Dorsolateral prefrontal cortex (tissue), 122 donors: ENCODE measurements at places on chromosomes 7 and 10. TPM values are rescaled to one million over a fixed set of nuclear protein-coding genes. Genes with fewer than 3 reads are reported as not detected.

DNA sequence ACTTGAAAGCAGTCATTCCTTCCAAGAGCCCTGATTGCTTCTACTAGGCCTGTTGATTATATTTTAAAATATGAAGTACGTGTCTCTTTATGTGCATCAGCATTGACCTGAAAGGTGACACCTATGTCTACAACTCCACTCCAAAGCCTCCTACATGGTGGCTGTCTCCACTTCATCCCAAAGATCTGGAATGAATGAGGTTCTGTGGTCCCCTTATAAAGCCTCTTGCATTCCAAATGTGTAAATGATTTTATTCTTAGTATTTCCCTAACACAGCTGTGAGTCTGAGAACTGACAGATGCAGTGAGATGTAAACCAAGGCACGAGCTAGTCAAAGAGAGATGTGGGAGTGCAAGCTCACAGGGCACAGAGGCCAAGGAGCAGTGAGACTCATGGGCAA, 176.0 kb upstream of the SVIL start:
- DNase-seq = no peak

DNA sequence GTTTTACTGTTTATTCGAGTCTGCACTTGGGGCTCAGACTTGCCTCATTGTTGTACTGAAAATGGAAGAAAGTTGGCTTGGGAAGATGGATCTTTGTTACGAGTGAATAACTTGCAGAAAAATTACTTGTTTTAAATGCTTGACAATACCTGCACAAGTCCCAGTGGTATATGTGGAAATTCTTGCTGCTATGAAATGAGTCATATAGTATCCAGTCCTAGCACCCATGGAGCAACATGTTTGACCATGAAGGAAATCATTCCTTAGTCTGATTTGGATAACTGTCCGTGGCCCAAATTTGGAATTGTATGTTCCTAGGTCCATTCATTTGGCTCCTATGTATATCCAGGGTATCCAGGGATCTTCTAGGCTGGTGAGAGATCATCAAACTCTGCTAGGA, 1096.8 kb downstream of the KCNMA1 start:
- no peak for DNase-seq

GRCh38 chr10:62082729-62083411, 181.4 kb downstream of the ARID5B start:
- no peak for DNase-seq

- DNase-seq = no peak
Observed at GRCh38 chr10:78025685-78026364, 3.5 kb downstream of the POLR3A start.

The BEND7 gene
- total RNA-seq = 10.4 TPM

The FFAR4 gene
- total RNA-seq = 0.81 TPM

DNA sequence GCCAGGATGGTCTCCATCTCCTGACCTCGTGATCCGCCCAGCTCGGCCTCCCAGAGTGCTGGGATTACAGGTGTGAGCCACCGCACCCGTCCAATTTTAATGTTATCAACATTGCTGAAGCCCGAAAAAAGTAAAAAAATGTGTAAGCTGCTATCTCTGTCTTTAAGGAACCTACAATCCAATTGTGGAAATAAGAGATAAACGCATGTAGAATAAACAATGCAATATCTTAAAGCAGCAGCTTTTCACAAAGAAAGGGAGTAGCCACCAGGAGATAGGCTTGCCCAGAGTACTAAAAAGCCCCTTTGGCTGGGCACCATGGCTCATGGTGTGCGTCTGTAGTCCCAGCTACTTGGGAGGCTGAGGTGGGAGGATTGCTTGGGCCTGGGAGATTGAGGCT, 282.9 kb upstream of the LYZL1 start:
- DNase-seq = no peak

The SPDYE11 gene
- not detected for total RNA-seq

The COL1A2 gene
- 6.9 TPM for total RNA-seq

GRCh38 chr10:31822150-31822549, 106.5 kb downstream of the ARHGAP12 start:
- no peak for DNase-seq

- DNase-seq = no peak
Observed at GRCh38 chr10:130558746-130559546, 422.8 kb downstream of the GLRX3 start.

DNA sequence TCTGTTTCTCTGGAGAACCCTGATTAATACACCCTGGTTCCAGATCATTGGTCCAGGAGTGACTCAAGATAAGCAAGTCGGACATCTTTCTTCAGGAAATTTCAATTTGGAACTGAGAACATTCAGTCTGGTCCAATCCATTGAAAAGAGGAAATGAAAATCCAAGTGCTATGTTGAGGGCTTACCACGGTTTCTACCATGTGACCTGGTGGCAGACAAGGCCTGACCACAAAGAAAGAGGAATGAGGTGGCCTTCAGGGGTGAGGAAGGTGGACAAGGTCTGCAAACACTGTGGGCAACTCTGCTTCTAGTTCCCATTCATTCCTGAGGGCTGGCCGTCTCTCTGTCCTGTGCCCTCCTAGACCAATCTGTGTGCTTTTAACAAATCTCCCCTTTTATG, 149.2 kb upstream of the GHITM start:
- DNase-seq = no peak

The KCNIP2 gene
- 107 TPM for total RNA-seq

DNA sequence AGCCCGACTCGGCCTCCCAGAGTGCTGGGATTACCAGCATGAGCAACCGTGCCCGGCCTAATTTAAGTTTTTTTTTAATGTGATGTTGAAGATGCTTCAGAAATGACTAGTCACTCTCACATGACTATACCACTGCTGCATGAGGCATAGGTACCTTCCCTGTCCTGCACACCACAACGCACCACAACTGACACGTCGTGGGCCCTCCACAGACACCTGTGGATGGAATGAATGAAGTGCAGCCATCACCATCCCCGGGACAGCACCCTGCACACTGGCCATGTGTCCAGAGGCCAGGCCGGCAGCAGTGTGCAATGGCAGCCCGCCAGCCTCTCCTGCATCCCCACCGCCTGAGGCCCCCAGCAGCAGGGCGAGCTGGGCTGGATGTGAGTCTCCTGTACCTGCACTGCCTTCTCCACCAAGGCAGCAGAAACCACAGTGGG, 55.1 kb downstream of the VOPP1 start:
- no peak for DNase-seq

DNA sequence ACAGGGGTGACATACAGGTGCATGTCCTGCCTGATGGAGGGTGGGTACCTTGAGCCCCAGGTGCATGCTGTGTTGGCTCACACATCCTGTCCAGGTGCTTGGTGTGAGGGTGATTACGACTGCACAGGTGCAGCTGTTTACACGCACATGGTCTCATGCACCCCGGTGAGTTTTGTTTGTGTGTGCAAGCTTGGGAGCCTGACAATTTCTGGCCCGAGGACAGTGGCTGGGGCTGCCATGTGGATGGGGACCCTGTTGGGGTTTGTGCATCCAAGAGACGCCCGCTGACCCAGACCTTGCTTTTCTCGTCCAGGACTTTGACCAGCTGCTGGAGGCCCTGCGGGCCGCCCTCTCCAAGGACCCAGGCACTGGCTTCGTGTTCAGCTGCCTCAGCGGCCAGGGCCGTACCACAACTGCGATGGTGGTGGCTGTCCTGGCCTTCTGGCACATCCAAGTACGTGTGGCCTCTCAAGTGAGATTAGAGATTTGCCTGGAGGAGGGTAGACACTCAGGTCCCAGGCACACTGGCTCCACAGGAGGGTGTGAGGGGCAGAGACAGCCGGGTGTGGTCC, 61.7 kb downstream of the PRF1 start:
- no peak for DNase-seq

DNA sequence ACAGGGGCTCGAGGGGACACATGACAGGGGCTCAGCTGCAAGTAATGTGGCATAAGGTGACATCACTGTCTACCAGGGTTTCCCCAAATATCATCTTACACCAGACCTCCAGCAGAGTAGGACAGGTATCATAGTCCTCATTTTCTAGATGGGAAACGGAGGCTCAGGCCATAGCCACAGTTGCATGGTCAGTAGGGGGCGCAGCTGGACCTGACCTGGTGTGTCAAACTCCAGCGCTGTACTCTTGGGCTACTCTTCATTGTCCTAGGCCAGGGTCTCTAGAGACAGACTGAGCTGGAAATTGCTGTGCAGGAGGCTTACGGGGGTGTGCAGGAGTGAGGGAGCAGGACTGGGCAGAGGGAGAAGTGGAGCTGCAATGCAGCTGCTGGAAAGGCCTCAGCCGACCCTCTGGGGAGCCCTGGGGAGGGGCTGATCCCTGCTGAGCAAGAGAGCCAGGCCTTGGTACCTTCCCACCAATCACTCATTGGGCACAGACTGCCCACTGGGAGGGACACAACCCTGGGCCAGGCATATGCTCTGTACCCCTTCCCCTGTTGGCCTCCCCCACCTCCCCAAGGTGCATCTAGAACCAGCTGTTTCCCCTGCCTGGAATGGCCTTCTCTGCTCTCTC, 89.9 kb downstream of the CDH23 start:
- no peak for DNase-seq

DNA sequence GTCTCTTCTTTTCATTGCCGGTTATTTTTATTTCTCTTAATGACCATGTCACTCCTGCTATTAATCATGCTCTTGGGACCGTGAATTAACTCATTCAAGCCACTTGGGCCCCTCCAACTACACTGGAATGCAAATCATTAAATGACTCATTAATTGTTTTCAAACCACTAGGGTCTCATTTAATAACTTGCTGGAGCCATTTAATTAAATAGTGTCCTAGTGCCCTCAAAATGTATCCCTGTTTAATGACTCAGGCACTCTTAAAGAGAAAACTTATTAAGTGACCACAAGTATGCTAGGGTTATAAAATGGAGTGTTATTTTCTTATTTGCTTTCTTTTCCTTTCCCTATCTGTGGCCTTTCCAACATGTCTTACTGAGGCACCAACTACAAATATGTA, 73.0 kb downstream of the PLXDC2 start:
- no peak for DNase-seq

The ICA1 gene
- total RNA-seq = 107 TPM
